MV-4-11 (cell line): ENCODE measurements at places on chromosomes 3 and 15.

- DNase-seq: no peak
Measured at GRCh38 chr15:48584090-48584811, 61.3 kb downstream of the FBN1 start.

DNA sequence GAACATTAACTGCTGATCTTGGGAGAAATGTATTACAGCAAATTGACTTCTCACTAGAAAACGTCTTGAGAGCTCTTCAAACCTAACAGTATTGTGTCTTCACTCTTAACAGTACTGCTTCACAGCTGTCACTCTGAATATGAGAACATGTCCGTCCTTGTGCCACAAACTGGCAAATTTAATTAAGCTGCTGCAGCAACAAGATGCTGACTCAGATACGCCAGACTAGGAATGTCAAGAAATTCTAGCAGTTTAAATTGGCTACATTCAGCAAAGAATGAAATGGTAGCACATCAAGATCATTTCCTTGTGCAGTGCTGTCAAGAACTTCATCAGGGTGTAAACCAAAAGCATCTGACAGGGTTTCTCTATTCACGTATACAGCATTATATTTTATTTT is 7.6 kb downstream of the ICE2 start:
- no peak for DNase-seq

GRCh38 chr3:23761440-23761896 is 44.3 kb upstream of the UBE2E1 start:
- DNase-seq: peak; percentile 73

GRCh38 chr15:65979316-65979715 is 110.0 kb downstream of the RAB11A start:
- DNase-seq: no peak

- DNase-seq: peak; percentile 30
Measured at GRCh38 chr3:153138276-153139210, 23.5 kb upstream of the RAP2B start.

- DNase-seq: peak; percentile 94
Measured at GRCh38 chr3:186534113-186534669, 10.0 kb downstream of the CRYGS start.

DNA sequence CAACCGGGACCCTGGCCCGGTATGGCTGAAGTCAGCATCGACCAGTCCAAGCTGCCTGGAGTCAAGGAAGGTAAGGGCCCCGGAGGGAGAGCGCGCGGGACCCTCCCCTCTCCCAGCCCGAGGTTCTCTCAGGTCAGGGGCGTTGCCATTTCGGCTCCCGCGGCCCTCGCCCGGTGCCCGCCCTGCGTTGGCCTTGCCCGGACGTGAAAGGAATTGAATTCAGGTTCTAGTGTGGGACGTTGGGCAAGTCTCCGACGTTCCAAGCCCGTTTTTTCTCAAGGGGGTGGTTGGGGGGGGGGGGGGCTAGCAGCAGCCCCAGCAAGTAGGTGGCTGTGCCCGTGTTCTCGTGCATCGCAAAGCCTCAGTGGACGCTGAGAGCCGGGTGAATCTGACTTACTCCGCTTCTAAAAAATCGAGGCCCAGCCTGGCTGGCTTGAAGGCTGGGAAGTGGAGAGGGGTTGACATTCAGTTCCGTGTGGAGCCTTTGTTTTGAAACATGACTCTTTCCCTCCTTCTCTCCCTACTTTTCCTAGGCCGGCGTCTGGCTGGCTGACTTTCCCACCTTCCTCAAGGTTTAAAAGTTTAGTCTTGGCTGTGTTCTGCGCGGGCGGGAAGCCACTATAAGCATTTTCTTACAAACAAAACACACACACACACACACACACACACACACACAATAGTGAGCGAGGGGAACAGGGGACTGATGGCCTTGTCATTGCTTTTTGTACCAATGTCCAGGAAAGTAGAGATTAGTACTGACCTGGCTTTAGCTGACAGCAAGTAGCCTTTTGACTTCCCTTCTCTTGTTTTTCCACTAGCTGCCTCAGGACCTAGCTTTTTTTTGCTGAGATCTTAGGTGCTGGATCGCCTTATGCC is at the start of gene UTS2B:
TSS of gene UTS2B (minus strand) at position 873 of the 876 bp plus-strand sequence. CDS start 48,337 bp downstream, outside the sequence.
- no peak for DNase-seq

- DNase-seq: no peak
Measured at GRCh38 chr15:61869656-61870055, 190.6 kb downstream of the VPS13C start.

DNA sequence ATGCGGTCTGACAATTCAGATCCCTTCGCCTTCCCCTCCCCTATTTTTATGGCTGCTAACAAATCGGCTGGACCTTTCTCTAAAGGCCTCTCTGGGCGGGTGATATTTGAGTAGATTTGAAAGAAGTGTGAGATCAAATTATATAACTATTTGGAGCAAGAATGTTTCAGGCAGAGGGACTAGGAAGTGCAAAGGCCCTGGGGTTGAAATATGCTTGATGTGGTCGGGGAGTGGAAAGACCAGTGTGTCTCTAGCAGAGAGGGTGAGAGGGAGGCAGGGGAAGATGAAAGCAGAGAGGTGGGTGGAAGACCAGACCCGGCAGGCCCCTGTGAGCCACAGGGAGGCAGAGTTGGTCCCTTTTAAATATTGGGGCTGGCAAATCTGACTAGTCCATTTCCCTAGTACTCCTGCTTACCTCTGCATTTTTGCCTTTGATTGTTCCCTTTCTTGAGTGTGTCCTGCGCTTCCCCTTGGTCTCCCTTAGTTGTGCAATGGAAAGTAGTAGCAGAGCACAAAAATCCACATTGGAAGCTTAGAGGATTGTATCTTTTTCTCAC is 32.3 kb downstream of the SLCO3A1 start:
- DNase-seq: no peak

GRCh38 chr3:32998631-32999451 is 47.4 kb downstream of the CCR4 start:
- no peak for DNase-seq

DNA sequence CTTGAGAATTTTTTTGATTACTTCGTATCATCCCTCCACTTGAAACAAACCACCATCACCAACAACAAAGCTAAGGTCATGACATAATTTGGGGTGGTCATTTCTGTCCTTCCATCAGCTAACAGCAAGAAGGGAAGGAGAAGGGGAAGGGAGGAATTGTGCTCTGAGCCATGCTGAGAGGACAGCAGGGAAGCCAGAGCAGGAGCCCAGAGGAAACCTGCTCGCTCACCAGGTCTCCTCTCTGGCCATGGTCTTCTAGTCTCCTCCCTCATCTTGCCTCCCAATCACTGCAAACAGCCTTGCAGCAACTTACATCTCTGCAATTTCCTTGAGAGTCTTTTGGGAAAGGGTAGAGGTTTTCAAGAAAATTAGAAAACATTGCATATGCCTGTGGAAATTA is 196.7 kb downstream of the SSR3 start:
- no peak for DNase-seq

DNA sequence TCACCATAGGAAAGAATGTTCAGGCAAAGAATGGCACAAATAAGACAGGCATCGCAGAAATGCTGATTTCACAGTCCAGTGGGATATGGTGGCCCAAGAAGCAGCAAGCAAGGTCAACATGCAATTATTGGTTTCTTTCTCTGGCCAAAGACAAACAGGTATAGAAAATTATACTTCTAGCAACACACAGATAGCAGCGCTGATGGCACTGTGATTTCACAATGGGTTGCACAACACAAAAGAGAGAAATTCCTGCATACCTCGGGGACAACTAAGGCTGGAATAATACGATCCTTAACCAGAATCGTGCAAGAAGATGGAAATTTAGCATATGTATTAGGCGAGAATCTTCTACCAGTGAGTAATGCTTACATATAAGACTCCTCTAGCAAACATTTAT is 76.3 kb upstream of the NR2F2 start:
- no peak for DNase-seq

GRCh38 chr3:49454458-49454857 is 15.6 kb upstream of the DAG1 start:
- no peak for DNase-seq

- DNase-seq: no peak
Measured at GRCh38 chr15:101724675-101725005, 367 bp upstream of the TARS3 start.

- no peak for DNase-seq
Measured at GRCh38 chr15:27933562-27933961, 165.6 kb downstream of the OCA2 start.

GRCh38 chr3:175477651-175478224 is 618.6 kb downstream of the NAALADL2 start:
- no peak for DNase-seq

DNA sequence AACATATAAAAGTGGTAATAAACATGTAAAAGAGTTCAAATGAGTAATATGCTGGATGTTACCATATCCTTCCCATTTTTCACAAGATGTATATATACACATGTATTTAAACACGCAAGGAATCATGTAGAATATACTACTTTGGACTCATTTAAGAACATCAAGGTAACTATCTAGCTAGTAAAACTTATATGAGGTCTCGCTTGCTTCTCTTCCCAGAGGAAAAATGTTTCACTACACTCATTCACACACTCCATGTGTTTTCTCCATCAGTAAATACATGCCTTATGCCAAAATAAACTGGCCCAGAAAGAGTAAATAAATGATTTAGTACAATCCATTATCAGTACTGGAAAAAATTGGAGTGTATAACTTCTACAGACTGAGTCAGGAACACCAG is 229.2 kb upstream of the MME start:
- no peak for DNase-seq

DNA sequence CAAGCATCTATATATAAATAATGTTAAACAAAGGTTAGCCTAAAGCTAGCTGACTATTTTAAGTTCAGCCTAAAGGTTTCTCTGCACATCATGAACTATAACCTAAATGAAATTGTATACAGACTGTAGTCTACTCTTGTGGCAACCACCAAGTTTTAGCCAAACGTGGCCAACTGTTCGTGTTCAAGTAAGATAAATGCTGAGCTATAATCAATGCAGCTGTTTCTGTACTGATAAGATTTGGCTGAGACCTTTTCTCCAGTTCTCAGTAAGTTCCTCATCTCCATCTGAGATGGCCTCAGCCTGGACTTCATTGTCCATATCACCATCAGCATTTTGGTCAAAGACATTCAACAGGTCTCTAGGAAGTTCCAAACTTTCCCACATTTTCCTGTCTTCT is 43.7 kb upstream of the IGSF10 start:
- no peak for DNase-seq

DNA sequence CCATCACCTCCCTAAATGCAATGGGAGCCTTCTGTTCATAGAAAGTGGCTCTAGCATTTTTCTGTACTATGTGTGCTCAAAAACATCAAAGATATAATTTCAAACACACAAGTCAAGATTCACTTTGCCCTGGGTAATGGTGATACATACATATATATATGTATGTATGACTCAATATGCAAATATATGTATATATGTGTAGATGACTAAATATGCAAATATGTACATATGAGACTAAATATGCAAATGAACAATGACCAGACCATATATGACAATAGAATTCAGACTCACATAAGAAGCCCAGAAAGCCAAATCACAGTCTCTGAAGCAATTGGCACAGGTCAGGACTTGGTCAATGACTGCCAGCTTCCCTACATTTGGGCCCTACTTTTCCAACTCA is 36.9 kb upstream of the SNRK start:
- no peak for DNase-seq

DNA sequence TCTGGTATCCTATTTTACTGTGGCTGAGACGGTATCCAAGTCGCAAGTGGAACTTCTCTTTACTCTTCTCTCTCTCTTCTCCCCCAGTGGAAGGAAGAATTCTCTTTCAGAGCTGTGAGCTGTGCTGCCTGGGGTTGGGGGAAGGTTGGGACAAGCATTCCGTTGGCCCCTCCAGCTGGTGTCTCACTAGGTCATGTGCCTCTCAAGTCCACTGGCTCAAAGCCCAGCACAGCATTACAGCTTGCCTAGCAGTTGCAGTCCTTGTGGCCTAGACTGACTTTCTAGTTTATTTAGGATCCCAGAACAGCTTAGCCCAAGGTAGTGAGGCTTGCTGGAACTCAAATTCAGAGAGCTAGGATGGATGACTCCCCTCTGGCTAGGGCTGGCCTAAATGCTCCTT is 76.1 kb upstream of the SPATA16 start:
- DNase-seq: no peak

GRCh38 chr3:76078101-76078500 is 292.8 kb upstream of the ZNF717 start:
- DNase-seq: no peak

DNA sequence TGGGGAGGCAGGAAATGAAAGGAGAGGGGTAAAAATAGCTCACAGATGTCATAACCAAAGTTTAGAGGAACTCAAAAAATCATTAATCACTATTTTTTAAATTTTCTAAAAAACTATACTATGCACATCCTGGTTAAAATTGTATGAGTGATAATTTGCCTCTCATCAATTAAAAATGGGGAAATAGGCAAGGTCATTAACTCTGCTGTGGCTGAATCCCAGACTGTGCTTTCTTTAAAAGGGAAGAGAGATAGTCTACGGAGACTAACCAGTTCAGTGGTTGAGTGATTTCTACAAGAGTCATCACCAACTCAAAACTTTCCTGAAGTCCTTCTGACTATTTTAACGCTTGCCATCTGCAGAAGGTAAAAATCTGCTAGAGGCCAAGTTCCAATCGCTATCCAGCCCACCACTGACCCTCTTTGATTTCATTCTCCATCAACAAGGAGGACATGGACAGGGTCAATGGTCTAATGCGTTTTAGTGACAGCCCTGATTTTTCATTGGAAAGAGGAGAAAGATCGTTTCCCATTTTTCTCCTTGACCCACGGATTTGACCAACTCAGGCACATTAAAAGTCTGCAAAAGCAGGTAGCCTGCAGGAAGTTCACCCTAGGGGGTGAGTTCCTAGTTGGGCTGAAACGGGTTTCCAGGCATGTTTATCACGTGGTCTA is 850 bp downstream of the SUCLG2 start:
- peak; percentile 39 for DNase-seq
